ENCODE measurements at places on chromosomes 3 and 15.

GRCh38 chr3:122628567-122628966 is 51.1 kb downstream of the PARP15 start:
- DNase-seq, result no peak

- no peak for DNase-seq
Measured at GRCh38 chr15:94327356-94327936, 96.1 kb downstream of the MCTP2 start.

GRCh38 chr15:62945760-62946159 is 96.8 kb upstream of the TPM1 start:
- no peak for DNase-seq

DNA sequence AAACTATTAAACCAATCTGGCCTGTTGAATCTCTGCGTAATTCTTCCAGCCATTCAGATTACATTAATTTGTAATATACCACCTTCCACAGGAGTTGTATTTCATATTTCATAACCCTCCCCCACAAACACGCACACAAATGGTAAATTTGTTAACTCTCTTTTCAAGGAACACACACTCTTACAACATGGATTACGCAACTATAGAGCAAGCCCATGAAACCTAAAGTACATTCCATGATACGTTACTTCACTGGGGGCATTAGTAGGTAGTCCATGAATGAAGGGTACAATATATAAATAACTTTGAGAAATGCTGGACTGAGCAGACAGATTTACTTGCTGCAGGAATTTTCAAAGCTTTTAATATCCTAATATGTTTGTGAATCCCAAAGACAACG is 65.0 kb downstream of the TRIM69 start:
- no peak for DNase-seq

- DNase-seq, result no peak
Measured at GRCh38 chr15:55322467-55322866, 3.4 kb downstream of the PIGB start.

DNA sequence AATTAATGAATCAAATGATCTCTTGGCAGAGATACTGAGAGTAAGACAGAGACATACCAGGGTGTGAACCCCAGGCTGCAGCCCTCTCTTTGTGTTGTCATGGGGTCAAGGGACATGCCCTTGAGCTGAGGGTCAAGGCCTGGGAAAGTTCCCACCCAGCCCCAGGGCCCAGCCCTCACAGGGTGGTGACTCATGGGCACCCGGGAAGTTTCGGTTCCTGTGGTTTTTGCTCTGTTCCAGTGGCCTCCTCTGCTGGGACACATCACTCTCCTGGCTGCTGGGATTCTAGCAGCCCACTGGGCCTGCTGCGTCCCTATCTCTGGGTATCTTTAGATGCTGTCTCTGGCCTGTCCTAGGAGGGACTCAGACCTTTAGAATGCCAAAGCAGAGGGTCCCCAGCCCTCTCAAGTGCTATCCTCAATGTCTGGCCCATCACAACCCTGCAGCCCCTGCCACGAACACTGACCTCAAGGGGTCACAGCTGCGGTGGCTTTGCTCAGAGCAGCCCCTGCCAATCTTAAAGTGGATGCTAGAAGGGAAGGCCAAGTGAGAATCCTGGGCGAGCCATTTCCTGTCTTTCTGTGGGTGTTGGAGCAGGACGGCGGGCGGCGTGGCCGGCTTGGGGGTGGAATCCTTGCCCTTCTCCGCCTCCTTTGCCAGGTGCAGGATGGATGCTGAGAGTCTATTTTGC is 148.4 kb upstream of the TLE3 start:
- DNase-seq, result peak; percentile 34

DNA sequence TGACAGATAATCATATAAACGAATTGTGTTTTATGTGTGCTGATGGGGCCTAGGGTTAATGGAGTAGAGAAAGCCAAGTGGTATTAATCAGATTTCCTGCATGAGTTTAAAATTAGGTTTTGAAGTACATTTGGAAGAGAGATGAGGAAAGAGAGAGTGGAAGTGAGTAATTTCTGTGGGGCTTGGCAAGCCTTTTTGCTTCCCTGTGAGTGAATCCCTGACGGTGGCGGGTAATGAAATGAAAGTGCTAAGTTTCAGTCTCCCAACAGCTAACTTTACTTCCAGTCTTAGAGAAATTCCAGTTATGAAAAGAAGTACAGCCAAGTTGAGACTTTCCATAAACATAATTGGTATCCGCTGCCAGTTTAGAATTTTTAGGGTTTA is 139.4 kb downstream of the BBX start:
- peak; percentile 26 for DNase-seq

DNA sequence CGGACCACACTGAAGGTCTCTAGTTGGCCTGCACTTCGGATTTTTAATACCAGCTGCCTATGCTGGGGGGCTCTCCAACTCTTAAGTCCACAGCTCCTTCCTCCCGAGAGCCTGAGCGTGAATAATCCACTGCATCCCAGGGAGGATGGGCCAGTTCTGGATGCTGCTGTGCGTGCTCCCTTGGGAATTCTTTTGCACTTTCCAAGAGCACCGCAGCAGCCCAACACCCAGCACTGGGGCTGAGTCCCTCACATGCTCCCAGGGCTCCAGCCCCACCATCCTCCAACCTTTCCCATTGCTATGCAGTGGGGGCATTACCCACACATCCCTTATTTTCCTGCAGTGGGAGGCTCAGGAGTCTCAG is 136.4 kb upstream of the IQSEC1 start:
- no peak for DNase-seq

Data from mucosa of gallbladder (tissue), 1 donor.